A375 (cell line): ENCODE measurements at places on chromosomes 16 and 17. TPM values are rescaled to one million over a fixed set of nuclear protein-coding genes. Genes with fewer than 3 reads are reported as not detected.

The DPEP2 gene
- total RNA-seq: not detected in 2 replicates

The ENDOV gene
- 26.6 and 33.3 TPM in 2 replicates for total RNA-seq

The AANAT gene
- not detected in 2 replicates for total RNA-seq

The SNAI3 gene
- 0.16 TPM in 1 of 2 replicates, not detected in the other for total RNA-seq

The DPEP1 gene
- total RNA-seq: 0.60 TPM in 1 of 2 replicates, not detected in the other

The CACNG4 gene
- 0.05 TPM in 1 of 2 replicates, not detected in the other for total RNA-seq

The CDK5R1 gene
- total RNA-seq: 5.0 and 5.1 TPM in 2 replicates

The TMEM220 gene
- not detected in 2 replicates for total RNA-seq

The STH gene
- not detected in 2 replicates for total RNA-seq

The NOB1 gene
- total RNA-seq: 60.7 and 61.1 TPM in 2 replicates

The HLF gene
- total RNA-seq: 0.03 and 0.08 TPM in 2 replicates

The GABARAP gene
- 147 and 165 TPM in 2 replicates for total RNA-seq

The ABCC11 gene
- 0.27 TPM in 1 of 2 replicates, not detected in the other for total RNA-seq

The CACNG3 gene
- not detected in 2 replicates for total RNA-seq

The DNAH9 gene
- total RNA-seq: 14.9 and 17.8 TPM in 2 replicates

The IRF8 gene
- total RNA-seq: 0.27 TPM in 1 of 2 replicates, not detected in the other

The EVPLL gene
- 0.23 TPM in 1 of 2 replicates, not detected in the other for total RNA-seq

The CPHXL2 gene
- total RNA-seq: not detected in 2 replicates

The BCL6B gene
- total RNA-seq: not detected in 2 replicates

The CCL23 gene
- total RNA-seq: not detected in 2 replicates

The CAPN15 gene
- 53.1 and 58.8 TPM in 2 replicates for total RNA-seq

The GRN gene
- 153 and 180 TPM in 2 replicates for total RNA-seq

The LDHD gene
- total RNA-seq: 0.98 and 1.8 TPM in 2 replicates

The SLC6A2 gene
- total RNA-seq: not detected in 2 replicates

The EFCAB5 gene
- 0.87 TPM in 1 of 2 replicates, not detected in the other for total RNA-seq

The MYH3 gene
- 0.98 and 1.4 TPM in 2 replicates for total RNA-seq
